ENCODE measurements at places on chromosomes 3 and 15. TPM values are rescaled to one million over a fixed set of nuclear protein-coding genes. Genes with fewer than 3 reads are reported as not detected.

The PEX5L gene
- polyA plus RNA-seq, result 0.76 TPM

The FAM107A gene
- polyA plus RNA-seq, result 6.2 TPM

The AADACL2 gene
- polyA plus RNA-seq, result not detected

GRCh38 chr15:92917598-92918407, 17.7 kb downstream of the CHD2 start:
- DNase-seq, result peak; percentile 96

DNA sequence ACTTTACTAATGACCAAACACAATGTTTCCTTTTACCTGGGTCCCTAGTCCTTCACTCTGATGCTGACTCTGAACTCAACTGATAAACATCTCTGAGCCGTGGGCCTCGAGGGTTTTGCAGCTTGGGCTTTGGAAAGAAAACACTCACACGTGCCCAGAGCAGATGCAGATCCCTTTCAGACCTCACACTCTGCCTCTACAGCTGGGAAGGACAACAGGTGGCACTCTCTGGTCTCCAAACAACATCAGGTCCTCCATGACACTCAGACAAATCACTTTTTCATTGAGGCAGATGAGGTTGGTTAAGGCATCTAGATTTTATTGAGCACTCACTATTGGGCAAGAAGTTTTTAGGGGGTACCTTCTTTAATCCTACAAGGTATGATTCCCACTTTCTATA, 64.7 kb upstream of the NTRK3 start:
- DNase-seq, result no peak

DNA sequence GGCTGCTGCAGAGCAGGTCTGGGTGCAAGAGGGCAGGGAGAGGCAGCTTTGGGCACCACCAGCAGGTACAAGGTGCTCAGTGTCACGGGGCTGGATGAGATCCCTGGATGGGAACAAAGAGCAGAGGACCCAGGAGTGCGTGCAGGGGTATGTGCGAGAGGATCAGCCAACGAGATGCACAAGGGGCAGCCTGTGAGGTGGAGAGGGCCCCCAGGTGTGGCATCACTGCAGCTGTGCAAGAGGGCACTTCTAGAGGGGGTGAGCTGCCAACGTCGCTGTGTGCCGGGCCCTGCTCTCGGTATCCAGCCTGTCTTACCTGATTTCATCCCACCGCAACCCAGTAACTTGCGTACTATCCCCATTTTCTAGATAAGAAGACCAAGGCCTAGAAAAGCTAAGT, 67.3 kb upstream of the SNRPA1 start:
- no peak for DNase-seq

GRCh38 chr15:80915472-80915871, 74.1 kb downstream of the MESD start:
- no peak for DNase-seq

DNA sequence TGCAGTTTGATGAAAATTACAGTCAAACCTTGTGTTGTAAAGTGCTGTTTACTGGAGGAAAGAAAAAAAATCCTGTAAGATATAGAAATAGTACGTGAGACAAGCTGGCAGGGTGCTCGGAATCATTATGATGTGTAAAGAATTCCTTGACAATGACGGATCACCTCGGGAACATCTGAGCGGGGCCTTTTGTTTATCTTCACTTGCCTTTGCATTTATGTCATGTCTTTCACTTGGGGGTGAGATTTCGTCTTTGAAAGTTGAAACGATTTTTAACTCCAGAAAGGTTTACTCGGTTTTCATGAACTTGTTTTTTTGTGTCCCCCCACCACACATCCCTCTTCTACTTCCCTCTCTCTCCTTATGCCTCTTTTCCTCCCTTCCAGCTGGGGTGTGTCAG, 128.3 kb upstream of the VEPH1 start:
- no peak for DNase-seq

- DNase-seq, result no peak
Observed at GRCh38 chr15:29050870-29051269, 165.1 kb downstream of the APBA2 start.

DNA sequence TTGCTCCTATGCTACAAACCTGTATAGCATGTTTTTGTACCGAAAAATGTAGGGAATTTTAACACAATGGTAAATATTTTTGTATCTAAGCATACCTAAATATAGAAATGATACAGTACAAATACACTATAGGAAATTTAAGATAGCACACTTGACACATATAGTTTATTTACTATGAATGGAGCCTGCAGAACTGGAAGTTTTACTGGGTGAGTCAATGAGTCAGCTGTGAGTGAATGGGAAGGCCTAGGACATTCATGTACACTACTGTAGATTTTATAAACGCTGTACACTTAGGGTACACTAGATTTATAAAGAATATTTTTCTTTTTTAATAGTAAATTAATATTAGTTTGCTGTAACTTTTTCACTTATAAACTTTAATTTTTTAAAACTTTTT, 707.7 kb upstream of the EPHA6 start:
- DNase-seq, result no peak

GRCh38 chr3:14946236-14946635, 1.1 kb upstream of the NR2C2 start:
- no peak for DNase-seq

DNA sequence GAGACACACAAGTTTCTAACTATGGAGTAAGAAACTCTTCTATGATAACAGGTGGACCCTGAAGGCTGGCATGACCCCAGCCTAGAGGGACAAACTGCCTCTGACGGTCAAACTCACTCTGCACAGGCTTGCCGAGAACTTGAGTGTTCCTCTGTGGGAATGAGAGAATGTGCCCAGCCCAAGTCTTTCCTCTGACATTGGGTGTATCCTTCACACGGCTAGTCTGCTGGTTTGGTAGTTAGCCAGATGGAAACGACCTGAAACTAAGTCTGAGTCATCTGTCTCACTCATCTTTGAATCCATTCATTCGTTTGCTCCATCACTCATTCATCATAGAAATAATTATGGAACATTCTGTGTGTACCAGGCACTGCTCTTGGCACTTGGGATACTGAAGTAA, 198.4 kb downstream of the ATP10A start:
- no peak for DNase-seq

- DNase-seq, result no peak
Observed at GRCh38 chr15:36502509-36502908, 76.9 kb upstream of the CDIN1 start.

DNA sequence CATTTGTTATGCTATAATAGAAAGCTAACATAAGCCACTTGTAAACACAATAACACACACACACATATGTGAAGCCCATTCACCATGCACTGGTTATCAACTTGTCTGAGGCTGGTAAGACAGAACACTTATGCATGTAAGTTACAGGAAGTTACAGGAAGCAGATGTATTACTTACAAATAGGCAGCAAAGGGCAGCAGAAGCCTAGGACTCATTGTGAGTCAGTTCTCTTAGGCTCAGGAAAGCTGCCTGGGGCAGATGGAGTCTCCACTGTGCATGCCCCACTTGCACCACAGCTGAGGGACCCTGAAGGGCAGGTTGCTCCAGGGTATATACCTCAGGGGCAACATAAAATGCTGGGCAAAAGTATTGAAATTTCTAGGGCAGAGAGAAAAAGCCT, 748.8 kb upstream of the CCDC54 start:
- no peak for DNase-seq

- no peak for DNase-seq
Observed at GRCh38 chr15:40160021-40160420, 848 bp upstream of the BUB1B start.

DNA sequence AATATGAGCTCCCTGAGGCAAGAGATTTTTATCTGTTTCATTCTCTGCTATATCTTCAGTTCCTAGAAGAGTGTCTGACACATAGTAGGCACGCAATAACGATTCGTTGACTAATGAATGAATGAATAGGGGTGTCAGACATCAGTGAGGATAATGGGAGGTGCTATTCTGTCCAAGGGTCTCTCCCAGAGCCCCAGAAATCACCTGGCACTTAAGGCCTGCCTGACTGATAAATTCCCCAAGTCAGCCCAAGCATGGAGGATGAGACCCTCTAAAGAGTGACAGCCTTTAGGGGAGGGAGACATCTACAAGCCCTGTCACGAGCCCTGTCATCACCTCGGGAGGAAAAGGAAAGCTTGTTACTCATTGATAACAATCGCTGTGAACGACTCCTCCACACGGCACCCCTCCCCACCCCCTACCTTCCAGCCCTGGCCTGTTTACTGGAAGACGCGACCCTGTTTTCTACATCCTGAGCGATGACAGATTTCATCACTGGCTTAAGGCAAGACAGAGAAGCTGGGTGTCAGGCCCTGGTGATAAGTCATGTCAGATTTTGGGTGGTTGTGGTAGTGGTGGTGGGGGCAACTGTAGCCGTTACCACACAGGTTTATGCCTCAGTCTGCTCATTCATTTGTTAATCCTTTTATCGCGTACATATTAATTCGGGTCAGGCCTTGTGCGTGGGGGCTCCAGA, 23.1 kb downstream of the BHLHE40 start:
- DNase-seq, result no peak

GRCh38 chr3:25854214-25854613, 64.3 kb downstream of the OXSM start:
- no peak for DNase-seq

DNA sequence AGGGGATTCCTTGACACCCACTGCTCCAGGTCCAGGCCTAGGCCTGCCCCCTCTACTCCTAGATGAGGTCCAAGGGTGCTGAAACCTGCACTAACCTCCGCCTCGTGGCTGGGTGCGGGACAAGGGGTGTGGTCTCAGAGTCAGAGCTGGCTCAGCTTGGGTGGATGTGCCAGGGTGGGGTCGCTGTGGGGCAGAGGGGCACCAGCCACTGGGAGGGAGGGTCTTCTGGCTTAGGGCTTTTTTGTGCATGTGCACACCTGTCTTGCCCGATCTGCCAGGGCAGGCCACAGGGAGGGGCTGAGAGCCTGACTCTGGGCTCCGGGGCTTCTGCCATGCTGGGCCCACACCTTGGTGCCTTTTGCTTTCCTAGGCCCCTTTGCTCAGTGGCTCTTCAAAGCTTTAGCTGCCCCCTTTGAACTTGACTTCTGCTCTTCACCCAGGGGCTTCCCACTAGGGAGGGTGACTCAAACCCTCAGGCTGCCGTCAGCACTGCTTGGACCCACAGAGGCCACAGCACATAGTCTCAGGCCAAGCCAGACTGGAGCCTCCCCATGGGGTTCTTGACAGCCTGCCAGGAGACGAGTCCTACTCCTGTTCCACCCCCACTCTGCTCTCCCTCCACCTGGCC, 73.0 kb downstream of the KLF13 start:
- no peak for DNase-seq

DNA sequence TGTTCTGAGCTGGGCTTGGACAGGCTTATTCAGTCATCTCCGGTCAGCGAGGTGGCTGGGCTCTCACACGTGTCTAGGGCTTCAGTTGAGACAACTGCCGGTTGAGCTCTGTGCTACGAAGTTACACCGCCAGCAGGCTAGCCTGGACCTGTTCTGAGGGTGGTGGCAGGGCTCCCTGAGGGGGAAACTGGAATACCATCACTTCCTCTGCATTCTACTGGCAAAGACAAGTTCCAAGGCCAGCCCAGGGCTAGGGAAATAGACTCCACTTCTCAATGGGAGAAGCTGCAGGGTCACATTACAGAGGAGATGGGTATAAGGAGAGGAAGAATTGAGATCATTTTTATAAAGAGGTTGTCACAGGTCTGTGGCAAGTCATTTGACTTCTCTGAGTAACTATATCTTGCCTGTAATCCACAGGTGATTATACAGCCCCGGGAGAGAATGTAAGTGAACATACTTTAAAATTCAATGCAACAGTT, 106.8 kb upstream of the IL12A start:
- DNase-seq, result no peak

DNA sequence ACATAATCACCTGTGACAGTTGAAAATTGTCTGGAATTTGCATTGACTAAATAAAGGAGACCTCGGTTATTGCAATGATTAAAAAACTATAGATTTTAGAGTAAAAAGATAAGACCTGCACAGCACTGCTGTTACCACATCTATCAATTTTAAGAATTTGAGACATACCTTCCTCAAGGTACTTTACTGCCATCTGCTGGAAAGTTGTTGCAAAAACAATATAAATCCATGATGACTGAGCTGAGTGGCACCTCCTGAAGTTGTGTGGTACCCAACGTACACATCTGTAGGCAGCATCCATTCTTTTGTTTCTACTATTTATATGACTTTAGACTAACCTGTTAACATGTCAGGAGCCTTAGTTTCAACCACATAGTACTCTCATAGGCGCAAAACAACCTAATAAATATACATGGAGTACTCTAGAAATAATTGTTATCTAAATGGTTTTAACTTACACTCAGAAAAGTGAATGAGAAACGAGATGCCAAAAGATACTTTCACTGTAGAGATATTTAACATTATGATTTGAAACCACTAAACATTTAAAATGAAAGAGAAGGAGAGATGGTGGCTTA, 106.7 kb downstream of the GHSR start:
- no peak for DNase-seq

Measured in right renal pelvis (tissue), 4 donors.